ENCODE measurements at places on chromosomes 13 and 19. TPM values are rescaled to one million over a fixed set of nuclear protein-coding genes. Genes with fewer than 3 reads are reported as not detected.

ERFL gene
- total RNA-seq = 0.49 TPM

DNA sequence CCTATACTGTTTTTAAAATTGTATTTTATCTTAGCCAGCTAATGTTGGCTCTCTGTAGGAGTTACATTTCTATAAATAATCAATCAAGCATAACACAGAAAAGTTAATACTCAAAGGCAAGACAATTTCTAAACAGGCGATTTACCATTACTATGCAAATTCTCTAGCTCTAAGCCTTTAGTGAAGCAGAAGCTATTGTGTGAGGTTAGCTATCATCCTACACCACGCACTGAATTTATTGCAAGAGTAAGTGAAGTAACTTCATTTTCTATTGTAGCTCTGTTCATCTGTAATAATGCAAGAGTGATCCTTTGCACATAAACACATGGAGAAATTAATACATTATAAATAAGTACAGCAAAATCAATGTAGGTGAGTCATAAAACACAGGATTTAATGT is 439.3 kb downstream of the PCDH9 start:
- H3K36me3 ChIP-seq = no peaks in the 10 kb centered on the region
- no peak overlapping the region for H3K27ac ChIP-seq
- no peak overlapping the region for H3K4me3 ChIP-seq
- H3K27me3 ChIP-seq = no peaks in the 10 kb centered on the region

ZC3H4 gene
- total RNA-seq = 65.3 TPM

- no peaks in the 10 kb centered on the region for H3K36me3 ChIP-seq
- no peak overlapping the region for H3K27ac ChIP-seq
- peaks cover 34% of the 10 kb centered on the region for H3K27me3 ChIP-seq
- no peak for DNase-seq
Measured at GRCh38 chr19:32287811-32288227, 57.6 kb upstream of the ZNF507 start.

DNA sequence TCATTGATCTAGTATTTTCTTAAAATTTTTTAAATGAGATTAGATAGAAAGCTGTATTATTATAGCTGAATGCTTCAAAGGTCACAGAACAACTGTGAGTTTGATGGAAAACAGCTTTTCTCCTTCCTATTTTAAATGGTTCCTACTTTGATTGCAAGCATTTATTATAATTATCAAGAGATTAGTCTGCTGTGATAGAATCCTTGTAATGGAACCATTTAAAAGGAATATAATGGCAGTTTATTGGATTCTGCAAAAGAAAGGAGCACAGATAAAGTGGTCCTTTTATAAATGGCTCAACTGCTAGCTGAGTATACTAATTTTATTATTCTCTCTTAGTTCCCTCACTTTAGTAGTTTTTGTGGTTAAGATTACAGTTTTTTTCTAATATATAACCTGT is 87.0 kb downstream of the MAB21L1 start:
- H3K27me3 ChIP-seq = no peaks in the 10 kb centered on the region
- no peaks in the 10 kb centered on the region for H3K36me3 ChIP-seq
- no peak overlapping the region for H3K4me3 ChIP-seq
- peaks cover 23% of the 10 kb centered on the region for H3K4me1 ChIP-seq
- H3K27ac ChIP-seq = no peak overlapping the region

ABHD17A gene
- total RNA-seq = 62.0 TPM

ZNF765 gene
- 16.1 TPM for total RNA-seq

KIR2DL4 gene
- not detected for total RNA-seq

DNA sequence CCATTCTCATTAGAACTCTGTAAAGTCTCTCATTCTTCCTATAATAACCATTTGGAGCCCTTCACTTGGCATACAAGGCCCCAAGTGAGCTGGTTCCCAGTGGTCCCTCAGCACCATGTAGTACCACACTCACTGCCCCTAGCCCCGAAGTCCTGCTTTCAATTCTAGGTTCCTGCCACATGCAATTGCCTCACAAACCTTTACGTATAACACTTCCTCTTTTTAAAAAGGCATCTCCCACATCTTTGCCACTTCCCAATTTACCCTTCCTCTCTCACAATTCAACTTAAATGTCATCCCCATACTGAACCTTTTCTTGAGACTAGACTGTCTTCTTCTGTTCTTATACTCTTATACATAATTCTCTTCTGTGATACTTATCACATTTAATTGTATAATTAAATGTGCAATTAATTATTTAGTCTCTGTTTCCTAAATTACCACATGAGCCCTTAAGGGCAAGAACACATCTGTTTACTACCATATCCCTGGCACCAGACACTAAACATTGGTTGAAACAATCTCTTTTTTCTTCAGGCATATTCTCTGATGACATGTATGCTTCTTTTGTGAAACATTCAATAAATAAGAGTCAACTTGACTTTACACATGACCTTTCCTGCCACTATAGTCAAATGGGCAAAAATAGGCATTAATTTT is 304.0 kb downstream of the SPRY2 start:
- no peak overlapping the region for H3K27ac ChIP-seq
- DNase-seq = no peak
- H3K27me3 ChIP-seq = no peaks in the 10 kb centered on the region
- H3K36me3 ChIP-seq = no peaks in the 10 kb centered on the region

IGFL3 gene
- total RNA-seq = not detected

TRPC4 gene
- total RNA-seq = 8.0 TPM

- DNase-seq = no peak
- H3K4me1 ChIP-seq = peaks cover 5% of the 10 kb centered on the region
- H3K4me3 ChIP-seq = no peak overlapping the region
- H3K36me3 ChIP-seq = peaks cover 12% of the 10 kb centered on the region
Measured at GRCh38 chr13:39297664-39298171, 259.5 kb downstream of the NHLRC3 start.

- H3K4me3 ChIP-seq = no peak overlapping the region
- peaks cover 41% of the 10 kb centered on the region for H3K36me3 ChIP-seq
- no peak overlapping the region for H3K27ac ChIP-seq
- no peak for DNase-seq
Measured at GRCh38 chr19:313988-314815, 23.0 kb upstream of the PLPP2 start.

DNA sequence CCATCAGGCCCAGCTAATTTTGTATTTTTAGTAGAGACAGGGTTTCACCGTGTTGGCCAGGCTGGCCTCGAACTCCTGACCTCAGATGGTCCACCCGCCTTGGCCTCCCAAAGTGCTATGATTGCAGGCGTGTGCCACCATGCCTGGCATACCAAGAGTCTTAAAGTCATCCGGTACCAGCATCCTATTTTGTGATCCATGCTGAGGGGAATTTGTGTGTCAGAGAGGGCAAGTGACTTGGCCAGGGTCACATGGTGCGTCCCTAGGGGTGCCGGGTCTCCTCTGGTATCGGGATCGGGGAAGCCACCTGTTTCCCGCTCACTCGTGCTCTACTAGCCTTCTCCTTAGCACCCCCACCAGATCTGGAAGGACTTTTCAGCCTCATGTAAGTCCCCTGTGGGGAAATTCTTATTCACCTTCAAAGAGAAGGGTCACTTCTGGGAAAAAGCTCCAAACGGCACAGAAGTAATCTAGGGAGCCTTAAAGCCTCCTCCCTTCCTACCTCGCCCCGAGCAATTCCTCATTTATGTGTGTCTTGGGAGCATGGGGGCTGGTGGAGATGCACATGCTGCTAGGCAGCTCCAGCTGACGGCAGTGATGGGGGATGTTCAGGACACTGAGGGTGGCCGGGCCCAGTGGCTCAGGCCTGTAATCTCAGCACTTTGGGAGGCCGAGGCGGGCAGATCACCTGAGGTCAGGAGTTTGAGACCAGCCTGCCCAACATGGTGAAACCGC is 6.1 kb upstream of the ANKLE1 start:
- no peaks in the 10 kb centered on the region for H3K27me3 ChIP-seq
- H3K36me3 ChIP-seq = peaks cover 32% of the 10 kb centered on the region
- no peak for DNase-seq
- H3K27ac ChIP-seq = no peak overlapping the region
- no peaks in the 10 kb centered on the region for H3K4me1 ChIP-seq

- H3K4me3 ChIP-seq = no peak overlapping the region
- H3K27me3 ChIP-seq = no peaks in the 10 kb centered on the region
- H3K36me3 ChIP-seq = no peaks in the 10 kb centered on the region
- peaks cover 13% of the 10 kb centered on the region for H3K4me1 ChIP-seq
- H3K27ac ChIP-seq = no peak overlapping the region
Measured at GRCh38 chr13:20340759-20341171, 108.6 kb upstream of the GJB6 start.

DNA sequence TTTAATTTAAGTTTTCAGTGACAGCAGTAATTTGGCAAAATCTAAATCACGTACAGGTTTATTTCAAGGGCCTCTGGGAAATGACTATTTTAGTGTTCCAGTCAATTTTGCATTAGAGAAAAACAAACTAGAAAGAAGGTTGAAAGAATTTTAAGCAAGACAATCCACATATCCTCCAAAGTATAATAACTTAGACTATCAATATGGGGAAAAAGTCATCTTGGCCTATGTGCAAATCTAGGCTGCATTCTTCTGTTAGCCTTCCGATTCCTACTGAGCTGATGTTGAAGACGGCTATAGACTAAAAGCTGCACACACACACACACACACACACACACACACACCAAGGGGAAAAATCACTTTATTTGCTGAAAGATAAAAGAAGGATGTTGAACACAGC is 81.3 kb downstream of the SLITRK6 start:
- no peaks in the 10 kb centered on the region for H3K27me3 ChIP-seq
- no peak overlapping the region for H3K27ac ChIP-seq
- no peaks in the 10 kb centered on the region for H3K36me3 ChIP-seq
- no peaks in the 10 kb centered on the region for H3K4me1 ChIP-seq
- DNase-seq = no peak
- no peak overlapping the region for H3K4me3 ChIP-seq

STXBP2 gene
- total RNA-seq = 88.1 TPM

GPX4 gene
- 190 TPM for total RNA-seq

DNA sequence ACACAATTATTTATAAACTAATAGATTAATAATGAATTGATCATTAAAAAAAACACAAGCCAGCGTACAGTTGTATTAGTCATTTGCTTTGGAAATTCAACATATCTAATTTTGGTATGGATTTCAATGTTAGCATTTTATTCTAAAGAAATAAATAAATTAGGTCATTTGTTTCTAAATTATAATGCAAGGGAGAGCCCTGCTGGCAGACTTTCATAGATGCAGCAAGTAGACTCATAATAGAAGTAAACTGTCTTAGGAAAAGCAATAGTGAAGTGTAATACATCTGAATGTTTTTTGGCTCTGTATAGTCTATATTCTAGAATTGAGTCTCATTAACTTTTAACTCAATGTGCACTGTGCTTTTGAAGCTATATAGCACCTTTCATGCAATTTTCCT is 982.4 kb upstream of the MIR17HG start:
- H3K4me3 ChIP-seq = no peak overlapping the region
- no peak overlapping the region for H3K27ac ChIP-seq
- no peaks in the 10 kb centered on the region for H3K27me3 ChIP-seq
- DNase-seq = no peak

GRCh38 chr13:90926459-90926858 is 421.0 kb upstream of the MIR17HG start:
- peaks cover 2% of the 10 kb centered on the region for H3K4me1 ChIP-seq
- no peak overlapping the region for H3K27ac ChIP-seq
- H3K27me3 ChIP-seq = no peaks in the 10 kb centered on the region
- H3K4me3 ChIP-seq = no peak overlapping the region
- no peaks in the 10 kb centered on the region for H3K36me3 ChIP-seq
- DNase-seq = no peak

- H3K4me3 ChIP-seq = no peak overlapping the region
- H3K27me3 ChIP-seq = no peaks in the 10 kb centered on the region
- H3K36me3 ChIP-seq = peaks cover 3% of the 10 kb centered on the region
- DNase-seq = no peak
- H3K27ac ChIP-seq = no peak overlapping the region
- no peaks in the 10 kb centered on the region for H3K4me1 ChIP-seq
Measured at GRCh38 chr13:67402546-67402945, 172.4 kb upstream of the PCDH9 start.

ZNF506 gene
- 17.6 TPM for total RNA-seq

GRCh38 chr13:73607489-73608156 is 526.6 kb downstream of the KLF12 start:
- H3K36me3 ChIP-seq = no peaks in the 10 kb centered on the region
- no peak for DNase-seq
- H3K4me3 ChIP-seq = no peak overlapping the region
- peak overlapping the region; percentile 71 for H3K27ac ChIP-seq
- H3K27me3 ChIP-seq = no peaks in the 10 kb centered on the region

ZSWIM9 gene
- 9.3 TPM for total RNA-seq

- no peak overlapping the region for H3K4me3 ChIP-seq
- H3K36me3 ChIP-seq = peaks cover 5% of the 10 kb centered on the region
- no peak overlapping the region for H3K27ac ChIP-seq
- DNase-seq = no peak
- peaks cover 17% of the 10 kb centered on the region for H3K4me1 ChIP-seq
- H3K27me3 ChIP-seq = no peaks in the 10 kb centered on the region
Measured at GRCh38 chr13:51902776-51903175, 41.0 kb downstream of the CCDC70 start.

- no peaks in the 10 kb centered on the region for H3K36me3 ChIP-seq
- no peak overlapping the region for H3K27ac ChIP-seq
- DNase-seq = no peak
- no peak overlapping the region for H3K4me3 ChIP-seq
- H3K4me1 ChIP-seq = no peaks in the 10 kb centered on the region
- H3K27me3 ChIP-seq = no peaks in the 10 kb centered on the region
Measured at GRCh38 chr19:58355908-58356765, 2.8 kb upstream of the A1BG start.

DNA sequence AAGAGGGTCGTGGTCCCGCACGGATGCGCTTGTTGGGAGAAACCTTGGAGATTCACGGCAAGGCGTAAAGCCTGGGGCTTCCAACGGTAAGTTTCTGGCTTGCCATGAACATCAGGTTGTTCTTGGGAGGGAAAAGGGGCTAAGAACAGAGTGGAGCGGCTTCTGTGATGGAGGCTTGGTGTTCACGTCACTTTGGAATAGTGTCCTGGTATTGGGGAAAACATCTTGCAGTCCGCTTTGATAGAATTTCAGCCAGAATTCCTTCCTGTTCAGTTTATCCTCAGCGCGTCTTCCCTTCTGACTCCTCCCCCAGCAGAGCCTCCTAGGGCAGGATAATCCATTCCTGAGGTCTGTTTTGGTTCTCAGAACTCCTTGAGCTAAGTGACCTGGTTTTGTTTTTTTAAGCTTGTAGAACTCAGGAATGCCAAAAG is 2.0 kb downstream of the KCTD15 start:
- peak overlapping the region; percentile 69 for H3K4me3 ChIP-seq
- H3K27ac ChIP-seq = peak overlapping the region; percentile 77
- H3K27me3 ChIP-seq = no peaks in the 10 kb centered on the region
- H3K4me1 ChIP-seq = peaks cover 15% of the 10 kb centered on the region
- no peak for DNase-seq

LCP1 gene
- 11.6 TPM for total RNA-seq

GIPR gene
- 4.1 TPM for total RNA-seq

DNA sequence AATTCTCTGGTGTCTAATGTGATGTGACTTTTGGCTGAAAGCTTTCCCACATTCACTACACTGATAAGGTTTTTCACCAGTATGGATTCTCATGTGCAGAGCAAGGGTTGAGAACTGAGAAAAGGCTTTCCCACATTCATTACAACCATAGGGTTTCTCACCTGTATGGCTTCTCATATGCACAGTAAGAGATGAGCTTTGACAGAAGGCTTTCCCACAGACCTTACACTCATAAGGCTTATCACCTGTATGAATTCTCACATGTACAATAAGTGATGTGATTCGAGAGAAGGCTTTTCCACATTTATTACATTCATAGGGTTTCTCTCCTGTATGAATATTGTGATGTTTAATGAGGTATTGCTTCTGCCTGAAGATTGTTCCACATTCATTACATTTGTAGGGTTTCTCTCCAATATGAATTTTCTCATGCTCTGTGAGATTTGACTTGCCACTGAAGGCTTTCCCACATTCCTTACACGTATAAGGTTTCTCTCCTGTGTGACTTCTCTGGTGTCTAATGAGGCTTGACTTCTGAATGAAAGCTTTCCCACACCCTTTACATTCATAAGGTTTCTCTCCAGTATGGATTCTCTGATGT is 14.0 kb downstream of the ZNF260 start:
- H3K36me3 ChIP-seq = peaks cover 74% of the 10 kb centered on the region
- no peaks in the 10 kb centered on the region for H3K27me3 ChIP-seq
- no peak for DNase-seq
- no peak overlapping the region for H3K4me3 ChIP-seq
- no peak overlapping the region for H3K27ac ChIP-seq

All from mesothelial cell of epicardium (in vitro differentiated cells).